ENCODE measurements at places on chromosomes 5 and 9.

DNA sequence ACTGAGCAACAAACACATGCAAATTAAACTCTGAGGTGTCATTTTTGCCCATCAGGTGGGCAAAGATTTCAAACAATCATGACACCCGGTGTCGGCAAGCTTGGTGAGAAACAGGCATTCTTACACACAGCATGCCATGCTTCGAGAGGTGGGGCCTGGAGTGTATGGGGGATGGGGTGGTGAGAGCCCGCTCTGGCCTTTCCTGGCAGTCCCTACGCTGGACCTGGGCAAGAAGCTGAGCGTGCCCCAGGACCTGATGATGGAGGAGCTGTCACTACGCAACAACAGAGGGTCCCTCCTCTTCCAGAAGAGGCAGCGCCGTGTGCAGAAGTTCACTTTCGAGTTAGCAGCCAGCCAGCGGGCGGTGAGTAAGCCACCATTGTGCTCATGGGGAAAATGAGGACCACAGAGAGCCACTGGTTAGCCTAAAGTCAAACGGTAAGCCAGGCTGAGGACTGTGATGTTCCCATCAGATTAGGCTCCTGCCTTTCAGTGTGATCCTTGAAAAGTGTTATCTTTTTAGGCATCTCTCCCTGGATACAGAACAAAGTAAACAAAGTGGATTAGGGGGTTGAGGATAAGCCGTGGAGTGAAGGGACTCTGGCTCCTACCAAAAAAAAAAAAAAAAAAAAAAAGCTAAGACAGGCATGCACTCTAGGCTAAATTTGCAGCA is 9.4 kb downstream of the MYOZ3 start:
- DNase-seq, result no peak

- no peak for DNase-seq
Measured at GRCh38 chr5:159732220-159732619, 184.1 kb upstream of the ADRA1B start.

GRCh38 chr9:4604678-4605095 is 57.4 kb upstream of the PLPP6 start:
- DNase-seq, result peak; percentile 45

DNA sequence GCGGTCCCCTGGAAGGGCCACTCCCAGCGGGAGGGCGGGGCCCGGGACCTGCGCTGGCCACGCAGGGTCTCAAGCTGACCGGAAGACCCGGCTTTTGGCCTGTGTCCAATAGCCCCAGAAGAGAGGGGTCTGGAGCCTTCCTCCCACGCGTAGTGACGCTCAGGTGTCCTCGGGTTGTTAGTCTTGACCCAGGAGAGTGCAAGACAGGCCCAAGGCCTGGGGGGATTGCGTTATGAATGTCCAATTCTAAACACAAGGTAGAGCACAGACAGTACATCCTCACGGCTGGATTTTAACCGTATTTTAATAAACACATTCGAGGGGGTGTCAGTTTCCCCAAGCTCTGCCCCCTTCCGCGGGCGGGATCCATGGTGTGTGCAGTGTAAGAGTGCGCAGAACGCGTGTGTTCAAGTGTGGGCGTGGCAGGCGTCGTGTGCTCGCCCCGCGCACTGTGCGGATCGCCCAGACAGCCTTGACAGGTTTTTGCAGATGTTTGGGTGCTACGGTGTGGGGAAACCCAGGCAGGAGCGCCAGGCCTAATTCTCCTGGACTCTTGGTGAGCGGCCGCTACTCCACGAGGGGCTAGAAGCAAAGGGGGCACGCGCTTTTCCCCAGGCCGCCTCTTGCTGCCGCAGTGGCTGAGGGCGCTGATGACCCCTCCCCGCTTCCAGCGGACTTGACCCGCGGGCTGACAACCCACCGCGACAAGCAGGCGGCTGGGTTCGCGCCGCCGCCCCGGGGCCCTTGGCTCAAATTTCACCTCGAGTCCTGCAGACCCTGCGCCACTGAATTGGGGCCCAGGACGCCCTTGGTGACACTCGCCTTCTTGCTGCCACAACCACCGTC is 6.1 kb upstream of the DMRT3 start:
- DNase-seq, result no peak

GRCh38 chr5:56003179-56003578 is 8.4 kb upstream of the IL6ST start:
- no peak for DNase-seq

DNA sequence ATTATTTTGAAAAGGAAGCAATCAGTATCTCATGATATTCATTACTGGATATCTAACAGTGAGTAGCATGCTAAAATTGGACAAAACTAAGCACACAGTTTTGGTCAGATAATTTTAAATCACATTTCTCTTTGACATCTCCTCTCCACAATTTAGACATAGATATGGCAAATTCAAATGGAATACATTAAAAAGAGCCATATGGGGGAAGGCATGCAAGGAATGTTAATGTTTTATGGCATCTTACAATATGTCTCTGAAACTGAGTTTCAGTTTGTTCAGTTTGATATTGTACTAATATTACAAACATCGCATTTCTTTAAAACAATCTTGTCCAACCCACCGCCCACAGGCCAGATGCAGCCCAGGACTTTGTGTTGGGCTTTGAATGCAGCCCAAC is 151.0 kb downstream of the HTR1A start:
- no peak for DNase-seq

GRCh38 chr9:34139477-34140146 is 13.1 kb upstream of the DCAF12 start:
- no peak for DNase-seq

GRCh38 chr9:30775236-30775635 is 1609.2 kb upstream of the ACO1 start:
- no peak for DNase-seq

- no peak for DNase-seq
Measured at GRCh38 chr9:127463911-127464310, 12.6 kb downstream of the LRSAM1 start.

DNA sequence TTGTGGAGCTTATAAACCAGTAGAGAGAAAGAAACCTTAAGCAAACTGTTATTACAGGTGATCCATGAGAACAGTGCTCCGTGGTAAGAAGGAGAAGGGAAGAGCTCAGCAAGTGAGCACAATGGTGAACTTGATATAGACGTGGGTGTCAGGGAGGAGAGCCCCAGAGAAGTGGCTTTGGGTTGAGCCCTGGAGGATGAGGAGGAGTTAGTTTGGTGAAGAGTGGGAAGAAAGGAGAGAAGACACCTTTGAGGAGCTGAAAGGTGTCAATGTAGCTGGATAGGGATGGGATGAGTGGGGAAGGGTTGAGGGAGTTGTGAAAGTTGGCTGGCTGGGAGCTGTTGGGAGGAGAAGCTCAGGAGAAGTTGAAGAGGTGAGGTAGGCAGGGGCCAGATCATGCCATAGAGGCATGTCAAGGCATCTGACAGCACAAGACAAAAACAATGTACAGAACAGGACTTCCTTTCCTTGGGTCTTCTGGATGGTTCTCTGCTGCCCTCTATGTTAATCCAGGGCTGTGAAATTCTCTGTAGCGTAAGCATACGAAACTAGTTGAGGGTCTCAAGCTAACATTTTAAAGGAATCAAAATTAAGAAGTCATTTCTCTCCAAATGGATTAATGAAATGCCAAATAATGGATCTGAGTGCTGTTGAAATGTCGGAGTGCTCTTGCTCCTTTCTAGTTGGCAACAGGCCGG is 501.9 kb downstream of the KDM4C start:
- DNase-seq, result no peak

- no peak for DNase-seq
Measured at GRCh38 chr9:129370770-129371169, 192.7 kb upstream of the IER5L start.

- no peak for DNase-seq
Measured at GRCh38 chr5:159804121-159804520, 112.2 kb upstream of the ADRA1B start.

DNA sequence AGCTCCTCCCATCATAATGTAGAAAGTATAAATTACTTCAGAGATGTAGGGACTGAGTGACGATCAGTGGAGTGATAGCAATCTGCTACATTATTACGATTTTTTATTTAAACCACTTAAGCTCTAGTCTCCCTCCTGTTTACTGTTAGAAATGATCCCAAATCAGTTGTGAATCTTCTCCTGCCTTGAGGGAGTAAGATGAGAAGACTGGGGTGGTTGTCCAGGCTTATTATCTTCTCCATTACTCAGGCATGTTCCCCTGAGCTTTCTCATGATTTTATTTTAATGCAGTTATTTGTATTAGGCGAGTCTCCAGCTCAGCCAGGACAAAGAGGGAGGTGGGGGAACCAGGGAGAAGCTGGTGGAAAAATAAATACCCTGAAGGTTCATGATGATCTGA is 48.2 kb upstream of the CTNNA1 start:
- DNase-seq, result no peak

- no peak for DNase-seq
Measured at GRCh38 chr5:129099184-129099569, 4.6 kb downstream of the ISOC1 start.

DNA sequence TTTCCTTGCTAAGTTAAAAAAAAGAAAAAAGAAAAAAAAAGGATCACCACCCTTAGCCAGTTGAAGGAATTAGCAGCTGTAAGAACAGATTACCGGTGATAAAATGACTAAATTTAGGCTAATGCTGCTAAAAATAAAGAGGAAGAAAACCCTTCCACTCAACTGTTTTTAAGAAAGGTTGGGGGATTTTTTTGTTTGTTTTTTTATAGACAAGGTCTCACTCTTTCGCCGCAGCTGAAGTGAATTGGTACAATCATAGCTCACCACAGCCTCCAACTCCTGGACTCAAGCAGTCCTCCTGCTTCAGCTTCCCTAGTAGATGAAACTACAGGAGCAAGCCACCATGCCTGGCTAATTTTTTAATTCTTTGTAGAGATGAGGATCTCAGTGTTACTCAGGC is 101.7 kb downstream of the SNCAIP start:
- no peak for DNase-seq

DNA sequence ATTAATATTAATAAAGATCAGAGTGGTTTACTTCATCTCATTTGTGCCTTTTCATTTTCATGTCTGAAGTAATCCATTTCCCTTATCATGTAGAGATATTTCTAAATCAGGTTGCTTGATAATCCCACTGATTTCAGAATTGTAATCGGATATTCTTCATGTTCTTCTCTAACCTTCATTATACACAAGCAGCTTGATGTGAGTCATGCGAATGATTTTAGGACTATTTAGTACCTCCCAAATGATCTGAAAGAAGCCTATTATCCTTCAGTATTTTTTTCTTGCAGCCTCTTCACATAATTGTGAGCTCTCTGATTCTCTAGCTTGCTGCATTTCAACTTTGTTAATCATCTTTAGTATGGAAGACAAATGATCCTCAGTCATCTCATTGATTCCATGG is 182.0 kb downstream of the GIN1 start:
- no peak for DNase-seq

GRCh38 chr5:11531811-11532555 is 372.3 kb downstream of the CTNND2 start:
- DNase-seq, result no peak

DNA sequence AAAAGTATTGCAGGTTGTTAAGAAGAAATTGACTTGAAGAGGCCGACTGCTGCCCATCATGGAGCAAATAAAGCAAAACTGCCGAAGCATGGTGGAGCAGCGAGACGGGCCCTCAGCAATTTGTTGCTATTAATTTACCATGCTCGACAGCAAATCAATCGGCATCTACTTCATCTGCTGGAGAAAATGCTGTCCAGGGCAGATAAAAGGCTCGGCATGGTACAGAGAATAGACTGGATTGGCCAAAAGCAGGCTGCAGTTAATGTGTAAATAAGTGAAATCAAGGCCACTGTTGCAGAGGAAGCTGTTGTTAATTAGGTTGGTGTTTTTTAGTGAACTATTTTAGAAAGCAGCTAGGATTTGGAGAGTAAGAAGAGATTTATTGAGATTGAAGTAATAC is 8.3 kb downstream of the TLE4 start:
- no peak for DNase-seq

All from left renal pelvis (tissue), 4 donors.